Large intestine (tissue), 12 donors: ENCODE measurements at places on chromosomes 7 and 10.

DNA sequence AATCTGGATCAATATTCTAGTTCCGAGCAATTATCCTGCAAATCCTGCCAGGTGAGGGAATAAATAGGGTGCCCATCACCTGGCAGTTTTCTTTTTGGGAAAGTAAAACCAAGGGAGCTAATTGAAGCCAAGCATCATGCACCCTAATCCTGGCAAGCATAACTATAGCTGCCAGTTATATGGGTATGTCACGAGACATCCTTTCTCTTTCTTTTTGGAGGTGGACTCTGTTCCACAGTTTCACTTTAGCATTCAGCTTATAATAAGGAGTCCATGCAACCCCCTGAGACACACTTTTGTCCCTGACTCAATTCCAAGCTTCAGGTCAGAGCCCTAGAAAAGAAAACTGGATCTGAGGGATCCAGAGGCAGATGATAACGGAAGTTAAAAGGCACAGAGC lies 222.5 kb downstream of the PHF14 start:
- DNase-seq = peak; percentile 11

DNA sequence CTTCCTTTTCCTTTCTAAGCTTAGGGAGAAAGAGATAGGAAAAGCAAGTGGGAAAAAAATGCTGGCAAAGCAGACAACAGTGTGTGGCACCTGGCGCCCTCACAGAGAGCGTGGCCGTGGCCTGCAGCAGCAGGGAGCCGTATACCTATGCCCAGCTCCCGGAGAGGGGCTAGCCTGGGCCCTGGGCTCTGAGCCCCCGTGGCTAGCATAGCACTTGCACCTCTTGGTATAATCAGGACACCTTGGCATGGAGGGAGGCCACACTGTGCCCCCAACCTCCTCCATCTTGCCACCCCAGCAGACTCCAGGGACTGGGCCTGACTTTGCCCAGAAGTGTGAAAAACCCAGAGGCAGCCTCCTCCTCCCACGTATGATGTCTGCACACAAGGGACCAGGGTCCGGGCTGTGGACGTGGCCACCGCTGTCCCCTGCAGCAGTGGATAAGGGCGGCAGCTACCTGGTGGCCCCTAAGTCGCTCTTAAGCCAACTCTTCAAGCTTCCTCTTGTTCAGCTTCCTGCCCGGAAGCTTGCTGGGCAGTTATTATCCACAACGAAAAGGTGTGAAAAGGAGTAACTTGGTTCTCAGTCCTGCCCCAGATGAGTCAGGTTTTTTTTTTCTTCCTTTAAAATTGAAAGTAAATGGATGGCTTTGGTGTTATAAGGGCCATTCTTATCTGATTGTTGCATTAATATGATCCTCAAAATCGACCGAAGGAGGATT lies 249.1 kb upstream of the PITRM1 start:
- no peak for DNase-seq

- DNase-seq = no peak
These were observed 93.4 kb downstream of the SEMA3C start for GRCh38 chr7:80825499-80825898.

GRCh38 chr10:69101451-69102095 lies 13.7 kb downstream of the SRGN start:
- no peak for DNase-seq

- DNase-seq = no peak
These were observed 14.8 kb upstream of the ZMIZ2 start for GRCh38 chr7:44733708-44734481.

GRCh38 chr7:29309041-29309854 lies 114.7 kb downstream of the CHN2 start:
- peak; percentile 7 for DNase-seq

DNA sequence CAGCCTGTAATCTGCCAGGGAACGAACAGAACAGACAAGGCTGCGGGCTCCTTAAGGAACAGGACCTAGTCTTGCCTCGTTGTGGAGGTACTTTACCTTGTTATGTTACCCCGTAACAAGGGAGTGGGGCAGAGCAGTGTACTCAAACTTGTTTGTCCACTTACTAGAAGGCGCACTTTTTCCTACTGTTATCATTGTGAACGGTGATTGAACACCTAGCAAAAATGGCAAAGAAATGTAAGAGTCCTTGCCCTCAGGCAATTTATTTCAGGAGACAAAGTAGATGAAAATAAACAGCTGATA lies 620 bp upstream of the IMPDH1 start:
- peak; percentile 37 for DNase-seq

GRCh38 chr7:22055226-22055625 lies 109.5 kb upstream of the CDCA7L start:
- no peak for DNase-seq

GRCh38 chr10:102185811-102186527 lies 33.8 kb downstream of the NOLC1 start:
- no peak for DNase-seq
